ENCODE measurements at places on chromosomes 11 and 22. TPM values are rescaled to one million over a fixed set of nuclear protein-coding genes. Genes with fewer than 3 reads are reported as not detected.

Gene PANX3
- total RNA-seq, result not detected

Gene IGSF9B
- total RNA-seq, result 12.2 TPM

DNA sequence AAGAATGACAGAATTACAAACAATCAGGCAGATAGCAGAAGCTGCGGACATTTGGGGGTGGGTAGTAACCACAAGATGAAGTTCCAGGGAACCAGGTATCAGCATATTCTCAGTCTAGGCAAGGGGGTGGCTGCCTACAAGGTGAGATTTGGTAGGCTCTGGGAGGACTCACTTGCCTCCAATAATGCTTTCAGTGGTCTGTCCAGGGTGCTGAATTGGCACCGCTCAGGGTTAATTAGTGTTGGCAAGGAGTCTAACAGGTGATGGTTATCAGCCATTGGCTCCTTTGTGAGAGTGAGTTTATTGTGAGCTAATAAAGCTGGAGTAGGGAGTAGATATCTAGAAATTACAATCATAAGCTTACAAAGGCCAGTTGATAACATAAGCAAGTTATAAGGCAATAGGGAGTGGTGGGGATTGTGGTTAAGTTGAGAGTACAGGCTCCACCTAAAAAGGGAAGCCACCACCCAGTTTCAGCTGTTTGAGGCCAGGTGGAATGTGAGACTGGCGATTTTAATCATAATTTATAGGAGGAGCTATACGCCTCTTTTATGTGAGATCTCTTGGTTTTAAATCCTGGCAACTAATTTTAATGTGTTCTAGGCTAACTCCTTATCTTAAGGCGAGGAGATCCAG is 320.5 kb downstream of the MIAT start:
- no peaks in the 10 kb centered on the region for H3K27me3 ChIP-seq
- no peak overlapping the region for H3K27ac ChIP-seq
- H3K4me1 ChIP-seq, result no peaks in the 10 kb centered on the region
- H3K36me3 ChIP-seq, result no peaks in the 10 kb centered on the region
- no peak for DNase-seq
- no peak overlapping the region for H3K4me3 ChIP-seq

DNA sequence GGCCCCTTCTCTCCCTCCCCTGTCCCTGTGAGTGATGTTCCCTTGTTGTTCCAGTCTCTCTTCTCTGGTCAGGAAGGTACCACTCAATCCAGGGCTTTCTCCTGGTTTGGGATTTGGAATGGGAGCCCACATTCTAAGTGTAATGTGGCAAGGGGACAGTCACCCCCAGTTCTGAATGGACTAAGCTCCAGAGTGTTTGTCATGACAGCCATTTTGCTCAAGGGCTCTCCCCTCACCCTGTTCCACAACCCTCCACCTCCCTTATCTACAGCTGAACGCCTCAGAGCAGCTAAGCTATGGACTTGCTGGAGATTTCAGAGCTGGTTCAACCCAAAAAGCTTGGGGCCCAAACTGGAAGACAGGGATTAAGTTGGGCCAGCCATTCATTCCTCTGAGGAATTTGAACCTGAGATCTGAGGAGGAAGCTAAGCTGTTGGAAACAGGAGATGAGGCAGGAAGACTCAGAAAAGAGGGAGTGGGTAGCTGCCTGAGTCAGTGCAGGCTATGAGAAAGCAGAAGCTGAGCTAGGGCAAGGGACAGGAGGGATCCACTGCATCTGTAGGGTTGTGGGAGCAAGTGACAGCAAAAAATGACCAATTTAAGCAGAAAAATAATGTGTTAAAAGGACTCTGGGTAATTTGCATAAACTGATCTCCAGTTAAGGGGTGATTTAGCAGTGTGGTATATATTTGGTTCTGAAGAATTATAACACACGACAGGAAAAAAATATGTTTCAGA is 22.9 kb upstream of the FCHSD2 start:
- H3K27ac ChIP-seq, result no peak overlapping the region
- DNase-seq, result no peak
- H3K27me3 ChIP-seq, result no peaks in the 10 kb centered on the region
- H3K36me3 ChIP-seq, result no peaks in the 10 kb centered on the region
- H3K4me1 ChIP-seq, result no peaks in the 10 kb centered on the region

- no peak overlapping the region for H3K27ac ChIP-seq
- no peaks in the 10 kb centered on the region for H3K4me1 ChIP-seq
- no peak for DNase-seq
- H3K4me3 ChIP-seq, result no peak overlapping the region
- no peaks in the 10 kb centered on the region for H3K36me3 ChIP-seq
- H3K27me3 ChIP-seq, result no peaks in the 10 kb centered on the region
These were observed 308.6 kb downstream of the DLG2 start for GRCh38 chr11:85318573-85318972.

Gene GSTT2B
- not detected for total RNA-seq

DNA sequence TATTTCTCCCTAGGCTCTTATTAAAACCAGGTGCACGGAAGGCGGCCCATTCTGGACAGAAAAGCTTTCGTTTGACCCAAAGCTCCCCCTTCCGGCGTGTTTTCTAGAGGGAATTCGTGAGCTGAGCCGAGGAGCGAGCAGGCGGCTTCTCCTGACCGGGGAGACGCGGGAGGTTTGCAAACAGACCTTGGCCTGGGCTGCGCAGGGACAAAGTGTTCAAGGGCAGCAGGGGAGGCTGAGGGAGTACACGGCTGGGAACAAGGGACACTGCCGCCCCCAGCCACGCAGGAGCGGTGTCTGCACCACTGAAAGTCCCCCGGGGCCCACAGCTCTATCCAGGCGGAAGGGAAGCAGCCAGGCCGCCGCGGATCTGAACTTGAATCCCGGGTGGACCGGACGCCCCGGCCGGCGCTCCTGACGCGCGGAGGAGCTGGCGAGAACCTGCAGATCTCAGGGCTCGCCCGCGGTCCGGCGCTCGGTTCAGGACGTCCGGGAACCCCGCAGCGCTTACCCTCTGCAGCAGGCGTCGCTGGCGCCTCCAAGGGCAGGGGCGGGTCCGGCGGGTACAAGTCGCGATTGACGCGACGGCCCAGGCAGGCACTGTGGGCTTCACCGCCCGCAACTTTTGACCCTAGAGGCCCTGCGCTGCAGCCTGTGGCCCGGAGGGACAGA is 101.9 kb downstream of the WT1 start:
- H3K36me3 ChIP-seq, result no peaks in the 10 kb centered on the region
- no peaks in the 10 kb centered on the region for H3K4me1 ChIP-seq
- H3K27me3 ChIP-seq, result no peaks in the 10 kb centered on the region
- DNase-seq, result no peak

DNA sequence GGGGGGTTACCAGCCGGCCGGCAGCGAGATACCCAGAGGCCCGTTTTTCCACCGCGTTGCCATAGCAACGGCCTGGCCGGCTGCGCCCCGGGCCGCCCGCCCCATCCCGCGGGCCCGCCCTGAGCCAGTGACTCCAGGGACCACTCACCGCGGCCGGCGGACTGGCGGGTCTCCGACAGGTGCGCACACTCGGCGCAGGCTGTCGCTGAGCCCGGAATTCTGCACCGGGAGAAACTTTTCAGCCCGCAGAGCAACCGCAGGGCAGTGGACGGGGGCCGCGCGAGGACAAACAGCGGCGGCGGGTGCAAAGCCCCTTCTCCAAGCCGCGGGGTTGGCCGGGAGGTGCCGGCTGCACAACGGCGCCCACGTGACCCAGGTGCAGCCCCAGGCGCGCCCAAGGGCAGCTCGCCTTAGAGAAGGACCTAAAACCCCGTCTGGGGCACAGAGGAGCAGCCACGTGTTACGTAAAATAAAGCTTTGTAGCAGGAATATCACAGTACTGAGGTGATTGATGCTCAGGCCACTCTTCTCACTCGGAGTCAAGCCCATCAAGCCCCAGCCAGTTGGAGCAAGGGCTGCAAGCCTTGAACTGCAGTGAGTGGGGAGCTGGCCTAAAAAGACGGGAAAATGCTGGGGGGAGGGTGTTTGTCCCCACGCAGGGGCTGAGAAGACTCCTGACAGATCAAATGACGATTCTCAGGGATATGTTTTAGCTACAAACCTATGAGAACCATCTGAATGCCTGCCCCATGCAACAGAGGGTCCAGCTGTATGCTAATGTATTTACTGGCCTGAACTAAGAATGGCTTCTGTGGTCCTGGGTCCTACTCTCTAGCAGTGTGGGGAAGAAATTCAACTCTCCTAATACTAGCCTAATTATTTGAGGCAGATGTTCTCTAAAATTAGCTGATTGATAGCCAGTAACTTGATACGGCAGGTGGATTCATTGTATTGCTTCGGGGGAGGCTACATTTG is at the start of gene STK33:
STK33 (minus strand) TSS at position 294 of the 975 bp plus-strand sequence. CDS start 119,323 bp downstream, outside the sequence.
- H3K36me3 ChIP-seq, result no peaks in the 10 kb centered on the region
- H3K4me3 ChIP-seq, result peak within 1 kb of the TSS; percentile 11
- peaks cover 3% of the 10 kb centered on the region for H3K27me3 ChIP-seq
- H3K27ac ChIP-seq, result no peak within 1 kb of the TSS
- DNase-seq, result peak; percentile 7
- H3K4me1 ChIP-seq, result peaks cover 9% of the 10 kb centered on the region

DNA sequence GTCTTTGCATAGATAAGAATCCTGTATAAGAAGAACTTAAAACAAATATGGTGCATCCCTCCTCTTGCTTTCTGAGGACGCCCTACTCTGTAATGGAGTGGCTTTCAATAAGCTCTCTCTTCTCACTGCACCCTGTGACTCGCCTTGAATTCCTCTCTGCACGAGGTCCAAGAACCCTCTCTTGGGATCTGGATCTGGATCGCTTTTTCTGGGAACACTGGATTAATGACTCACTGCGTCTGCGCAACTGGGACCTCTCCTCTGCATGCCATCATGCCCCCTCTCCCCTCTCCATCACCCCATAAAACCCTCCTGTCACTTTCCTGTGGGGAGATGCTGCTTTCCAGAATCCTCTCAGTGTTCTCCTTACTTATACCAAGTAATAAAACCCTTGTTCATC is 15.1 kb upstream of the CABP2 start:
- no peak for DNase-seq
- H3K27me3 ChIP-seq, result no peaks in the 10 kb centered on the region
- no peaks in the 10 kb centered on the region for H3K4me1 ChIP-seq
- H3K36me3 ChIP-seq, result no peaks in the 10 kb centered on the region
- no peak overlapping the region for H3K4me3 ChIP-seq

DNA sequence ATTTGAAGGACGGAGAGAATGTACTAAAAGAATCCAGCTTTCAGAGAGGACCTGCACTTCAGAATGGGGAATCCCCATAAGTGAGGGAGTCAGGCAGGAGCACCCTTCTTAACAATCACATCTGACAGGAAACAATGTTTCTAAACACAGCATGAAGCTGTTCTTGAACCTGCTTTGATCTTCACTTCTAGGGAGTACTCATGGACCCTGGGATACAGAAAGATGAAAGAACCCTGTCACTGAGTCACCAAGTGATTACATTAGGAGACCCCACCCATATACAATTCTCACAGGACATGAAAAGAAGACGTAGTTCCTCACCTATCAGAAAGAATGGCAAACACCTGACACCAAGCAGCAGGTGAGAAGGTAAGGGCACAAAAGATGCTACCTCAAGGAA is 296.9 kb upstream of the ZC3H12C start:
- H3K27me3 ChIP-seq, result no peaks in the 10 kb centered on the region
- H3K27ac ChIP-seq, result no peak overlapping the region
- DNase-seq, result no peak
- H3K36me3 ChIP-seq, result no peaks in the 10 kb centered on the region
- H3K4me1 ChIP-seq, result no peaks in the 10 kb centered on the region
- no peak overlapping the region for H3K4me3 ChIP-seq

DNA sequence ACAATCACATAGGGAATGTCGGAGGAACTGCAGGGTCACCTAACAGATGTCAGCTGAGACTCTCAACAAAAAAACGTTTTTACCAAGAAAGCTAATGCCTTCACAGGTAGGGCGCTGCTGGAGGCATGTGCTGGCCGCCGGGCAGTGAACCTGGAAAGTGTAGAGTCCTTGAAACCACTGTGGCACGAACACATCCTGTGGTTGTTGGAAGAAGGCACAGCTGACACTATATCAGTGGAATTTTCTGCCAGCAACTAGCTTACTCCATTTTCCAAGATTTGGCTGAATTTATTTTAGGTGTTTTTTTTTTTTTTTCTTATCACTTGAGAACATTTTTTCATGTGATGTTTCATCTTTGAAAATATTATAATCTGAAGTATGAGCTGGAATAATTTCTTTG is 14.2 kb downstream of the TRMU start:
- H3K4me1 ChIP-seq, result no peaks in the 10 kb centered on the region
- H3K27me3 ChIP-seq, result no peaks in the 10 kb centered on the region
- no peak for DNase-seq
- no peak overlapping the region for H3K27ac ChIP-seq

Gene PHF21B
- total RNA-seq, result not detected

DNA sequence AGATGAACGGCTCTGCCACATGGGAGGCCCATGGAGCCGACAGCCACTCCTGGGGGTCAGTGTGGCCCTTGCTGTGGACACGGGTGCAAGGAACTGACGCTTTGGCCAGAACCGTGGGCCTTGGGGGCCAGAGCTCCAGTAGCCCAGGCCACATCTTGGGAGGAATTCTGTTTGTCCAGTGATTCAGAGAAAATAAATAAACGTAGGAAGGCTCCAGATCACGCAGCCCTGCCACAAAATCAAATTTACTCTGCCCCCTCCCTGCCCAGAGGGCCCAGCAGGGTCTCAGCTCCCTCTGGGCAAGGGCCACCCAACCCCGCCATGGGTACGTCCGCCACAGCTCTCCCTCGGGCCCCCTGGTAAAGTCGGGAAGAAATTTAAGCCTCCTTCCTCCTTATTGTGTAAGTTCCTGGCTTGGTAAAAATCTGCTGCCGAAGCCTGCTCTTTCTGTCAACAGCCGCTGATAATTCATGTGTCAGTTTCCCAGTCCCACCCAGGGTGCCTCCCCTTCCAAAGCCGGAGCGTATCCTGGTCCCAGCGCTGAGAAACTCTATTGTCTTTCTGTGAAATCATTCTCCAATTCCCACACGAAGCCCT is 6.9 kb upstream of the MUC5AC start:
- H3K4me3 ChIP-seq, result no peak overlapping the region
- no peaks in the 10 kb centered on the region for H3K27me3 ChIP-seq
- no peak overlapping the region for H3K27ac ChIP-seq
- no peaks in the 10 kb centered on the region for H3K4me1 ChIP-seq

DNA sequence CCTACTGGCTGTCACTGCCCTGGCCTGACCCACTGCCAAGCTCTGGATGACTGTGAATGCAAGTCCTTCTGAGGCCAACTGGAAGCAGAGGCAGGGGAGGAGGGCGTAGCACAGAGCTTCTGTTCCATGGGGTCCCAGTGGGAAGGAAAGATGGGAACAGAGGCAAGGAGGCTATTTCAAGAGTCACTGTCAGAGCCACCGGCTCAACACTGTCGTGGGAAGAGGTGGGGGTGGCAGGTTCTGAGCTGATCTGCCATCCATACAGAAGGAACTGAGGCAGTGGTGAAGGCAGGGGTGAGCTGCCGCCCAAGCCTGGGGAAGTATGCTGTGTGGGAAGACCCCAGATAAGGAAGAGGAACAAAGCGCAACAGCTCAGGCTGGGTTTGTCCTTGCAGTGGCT is 54.7 kb downstream of the SGSM3 start:
- H3K27ac ChIP-seq, result no peak overlapping the region
- no peak overlapping the region for H3K4me3 ChIP-seq
- no peaks in the 10 kb centered on the region for H3K4me1 ChIP-seq
- peaks cover 93% of the 10 kb centered on the region for H3K36me3 ChIP-seq
- DNase-seq, result no peak
- H3K27me3 ChIP-seq, result no peaks in the 10 kb centered on the region

- H3K27ac ChIP-seq, result no peak overlapping the region
- no peaks in the 10 kb centered on the region for H3K4me1 ChIP-seq
- peaks cover 7% of the 10 kb centered on the region for H3K27me3 ChIP-seq
- H3K36me3 ChIP-seq, result no peaks in the 10 kb centered on the region
- no peak overlapping the region for H3K4me3 ChIP-seq
- DNase-seq, result no peak
These were observed 73.1 kb upstream of the BARX2 start for GRCh38 chr11:129302386-129303101.

- DNase-seq, result no peak
- no peak overlapping the region for H3K27ac ChIP-seq
- no peaks in the 10 kb centered on the region for H3K36me3 ChIP-seq
- H3K4me3 ChIP-seq, result no peak overlapping the region
- no peaks in the 10 kb centered on the region for H3K4me1 ChIP-seq
These were observed 313.6 kb upstream of the ANO3 start for GRCh38 chr11:26018336-26018735.

Measured in CD8-positive, alpha-beta memory T cell (primary cell).